ENCODE measurements at places on chromosomes 1 and 21.
A peak's percentile ranks its signal among the peaks of the same experiment; 100 is the strongest.

GRCh38 chr1:87515781-87516180, 187.1 kb downstream of the LMO4 start:
- DNase-seq = no peak

- no peak for DNase-seq
Observed at GRCh38 chr1:204443260-204443619, 31.6 kb upstream of the PPP1R15B start.

DNA sequence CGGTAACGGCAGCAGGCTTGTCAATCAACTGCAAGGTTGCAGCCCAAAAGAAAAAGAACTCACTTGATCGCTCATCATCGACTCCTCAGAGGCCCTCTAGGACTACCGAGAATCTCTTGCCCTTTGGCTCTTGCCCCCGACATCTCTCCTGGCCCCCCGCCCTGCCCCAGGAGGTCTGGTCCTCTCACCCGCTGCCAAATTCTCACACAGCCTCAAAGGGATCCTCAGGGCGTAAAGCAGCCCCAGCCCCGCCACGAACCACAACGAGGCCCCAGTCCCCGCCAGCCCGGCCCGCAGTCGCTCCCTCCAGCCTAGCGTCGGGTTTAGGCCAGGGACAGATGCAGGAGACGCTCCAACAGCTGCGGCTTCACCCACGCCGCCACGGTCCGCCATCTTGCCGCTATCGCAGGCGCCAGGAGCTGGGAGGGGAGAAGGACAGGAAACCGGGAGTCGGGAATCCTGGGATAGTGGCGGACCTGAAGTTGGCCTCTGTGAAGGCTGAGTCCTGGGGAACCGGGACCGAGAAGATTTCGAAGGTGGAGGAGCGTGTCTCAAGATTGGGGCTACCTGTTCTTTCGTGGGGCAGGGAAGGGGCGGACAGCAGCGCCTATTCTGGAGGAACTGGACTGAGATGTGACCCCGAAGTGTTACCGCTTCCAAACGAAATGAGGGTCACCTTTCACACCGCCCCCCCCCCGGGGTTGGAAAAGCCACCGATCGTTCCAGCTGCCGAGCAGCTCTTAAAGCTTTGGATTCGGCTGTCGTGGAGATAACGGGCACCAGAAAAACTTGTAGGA, at the start of gene ST7L:
TSS of gene ST7L (minus strand) at position 421 of the 797 bp plus-strand sequence. CDS start at position 393, 28 bp downstream.
- peak; percentile 37 for DNase-seq

DNA sequence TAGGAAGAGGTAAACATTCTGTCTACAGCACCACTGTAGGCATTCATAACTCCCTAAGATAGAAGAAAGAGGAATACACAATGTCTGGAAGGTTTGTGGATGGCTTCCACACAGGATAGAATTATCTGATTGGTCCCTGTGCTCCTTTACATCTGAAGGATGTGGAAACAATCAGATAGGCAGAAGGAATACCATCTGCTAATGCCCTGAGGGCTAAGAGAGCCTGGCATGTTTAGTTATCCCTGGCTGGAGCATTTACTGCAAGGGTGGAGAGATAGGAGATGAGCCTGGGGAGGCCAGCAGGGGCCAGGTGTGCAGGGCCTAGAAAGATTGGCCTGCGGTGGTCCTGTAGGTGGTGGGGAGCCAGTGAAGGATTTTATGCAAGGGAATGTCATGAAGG, 8.6 kb upstream of the ACBD3 start:
- no peak for DNase-seq

- DNase-seq = no peak
Observed at GRCh38 chr1:31764312-31765040, at the start of gene ADGRB2. Gene ADGRB2 (minus strand): TSS chr1:31764340. CDS start chr1:31757221, 7,119 bp downstream.

DNA sequence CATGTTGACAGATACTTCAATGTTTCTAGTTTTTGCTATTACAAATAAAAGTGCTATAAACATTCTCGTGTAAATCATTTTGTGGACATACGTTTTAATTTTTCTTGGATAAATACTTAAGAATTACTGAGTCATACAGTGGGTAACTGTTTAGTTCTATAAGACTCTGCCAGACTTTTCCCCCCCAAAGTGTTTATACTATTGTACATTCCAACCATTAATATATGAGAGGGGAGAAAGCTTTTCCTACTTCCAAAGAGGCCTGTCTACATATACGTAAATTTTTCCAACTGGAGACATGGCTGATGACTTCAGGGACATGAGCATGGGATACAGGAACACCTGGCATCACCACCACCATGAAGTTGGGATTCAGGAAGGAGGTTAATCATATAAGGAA, 17.0 kb upstream of the REG4 start:
- DNase-seq = no peak

DNA sequence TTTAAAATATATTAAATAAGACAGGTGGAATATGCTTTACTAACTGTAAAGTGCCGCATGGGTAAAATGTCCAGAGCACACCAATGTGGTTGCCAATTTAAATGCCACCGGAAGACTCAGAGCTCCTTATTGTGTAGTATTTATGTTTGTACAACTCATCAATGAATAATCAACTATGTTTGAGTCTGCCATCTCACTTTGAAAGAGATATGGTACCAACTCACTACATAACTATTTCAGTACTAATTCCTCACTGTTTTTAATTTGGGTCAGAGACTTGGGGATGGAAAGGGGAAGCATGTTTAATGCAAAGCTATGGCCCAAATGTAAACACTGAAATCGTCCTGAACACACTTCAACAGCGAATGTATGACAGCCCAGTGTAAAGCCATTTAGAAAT, 144.8 kb downstream of the NR5A2 start:
- DNase-seq = no peak

GRCh38 chr1:221900678-221901077, 158.8 kb upstream of the DUSP10 start:
- no peak for DNase-seq
